Activated naive CD8-positive, alpha-beta T cell treated with anti-CD3 and anti-CD28 coated beads, Interleukin-2, amount 10 ng/mL, durations not matched to agents 7 days and 5 days (primary cell): ENCODE measurements at places on chromosomes 1 and 21.

DNA sequence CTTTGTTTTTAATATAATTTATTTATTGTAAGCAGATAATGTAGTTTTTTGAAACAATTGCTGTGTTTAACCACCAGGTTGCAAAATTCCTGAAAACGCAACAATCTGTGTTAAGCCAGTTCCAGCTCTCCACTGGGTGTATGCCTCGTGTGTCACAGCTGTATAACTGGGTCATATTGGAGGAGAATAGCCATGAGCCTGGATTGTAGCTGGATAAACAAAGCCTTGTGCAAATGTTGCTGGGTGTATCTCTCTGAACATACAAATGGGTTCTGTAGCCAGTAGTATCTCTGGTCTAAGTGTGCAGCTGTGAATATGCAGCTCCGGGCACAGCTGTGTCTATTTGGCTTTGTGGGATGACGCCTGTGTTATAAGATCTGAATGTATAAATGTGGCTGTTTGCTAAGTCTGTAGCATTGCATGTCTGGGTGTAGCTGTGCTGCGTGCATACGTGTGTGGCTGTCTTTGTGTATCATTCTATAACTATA, 2.8 kb downstream of the TCEA3 start:
- DNase-seq = no peak

DNA sequence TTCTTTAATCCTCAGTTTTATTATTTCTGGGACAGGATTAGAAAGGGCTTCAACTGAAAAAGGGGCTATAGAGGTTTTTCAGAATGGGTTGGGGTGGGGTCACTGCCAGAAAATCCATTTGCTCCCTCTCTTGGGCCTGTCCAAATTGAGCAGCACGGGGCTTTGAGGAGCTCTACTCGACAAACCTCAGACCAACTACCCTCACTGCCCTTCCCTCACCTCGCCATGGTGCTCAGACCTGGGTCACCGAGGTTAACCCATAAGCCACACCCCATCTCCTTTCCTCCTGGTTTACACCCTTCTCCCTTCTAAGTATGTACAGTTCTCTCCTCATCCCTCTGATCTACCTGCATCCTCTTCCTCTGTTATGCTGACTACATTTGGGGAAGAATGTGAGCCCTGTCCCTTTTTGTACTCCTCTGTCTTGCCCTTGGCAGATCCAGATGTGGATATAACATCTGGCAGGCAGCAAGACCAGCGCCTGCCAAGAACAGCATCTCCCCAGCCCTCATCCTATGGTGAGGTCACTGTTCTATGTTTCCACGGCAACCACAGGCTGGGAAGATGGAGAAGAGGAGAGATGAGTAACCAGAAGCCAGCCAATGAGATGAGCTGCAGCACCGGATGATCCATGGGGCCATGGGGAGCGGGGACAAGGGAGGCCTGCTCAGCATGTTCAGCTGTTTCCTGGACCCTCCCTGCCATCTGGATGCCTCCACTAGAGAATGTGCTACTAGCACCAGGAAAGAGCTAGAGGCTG, 3.7 kb upstream of the FABP3 start:
- DNase-seq = no peak

DNA sequence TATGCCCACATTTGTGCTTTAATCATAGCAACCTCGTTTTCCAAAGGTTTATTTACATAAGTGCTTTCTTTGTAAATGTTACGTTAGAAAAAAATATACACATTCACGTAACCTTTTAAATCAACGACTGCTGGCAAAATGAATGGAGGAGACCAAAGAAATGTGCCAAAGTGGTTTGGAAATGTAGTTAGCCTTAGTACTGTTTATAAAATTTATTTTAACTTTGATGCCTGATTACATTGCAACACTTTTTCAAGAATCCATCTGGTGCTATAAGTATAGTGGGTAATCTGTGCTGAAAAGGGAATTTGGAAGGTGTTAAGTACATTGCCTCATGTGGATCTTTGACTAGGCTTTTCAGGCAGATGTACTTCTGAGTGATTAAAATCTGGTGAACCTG, 108.9 kb downstream of the IFI44 start:
- no peak for DNase-seq

DNA sequence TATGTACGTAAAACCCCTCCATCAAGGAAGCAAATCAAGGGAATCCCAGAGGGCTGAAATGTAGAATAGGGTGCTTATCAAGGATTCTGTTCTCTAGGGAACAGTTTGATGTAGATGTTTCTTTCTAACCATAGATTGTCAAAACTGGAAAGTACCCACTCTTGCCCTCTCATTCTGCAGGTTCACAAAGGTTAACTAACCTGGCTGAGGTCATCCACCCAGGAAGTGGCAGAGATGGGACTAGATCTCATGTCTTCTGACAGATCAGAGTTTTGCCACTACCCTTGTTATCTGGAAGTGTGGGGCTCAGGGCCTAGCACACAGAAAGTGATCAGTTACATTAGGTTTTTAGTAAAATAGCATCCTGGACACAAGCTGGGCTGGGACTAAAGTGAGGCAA, 47.4 kb downstream of the GFI1 start:
- no peak for DNase-seq

- DNase-seq = no peak
Measured at GRCh38 chr1:97906567-97907241, 14.1 kb downstream of the DPYD start.

DNA sequence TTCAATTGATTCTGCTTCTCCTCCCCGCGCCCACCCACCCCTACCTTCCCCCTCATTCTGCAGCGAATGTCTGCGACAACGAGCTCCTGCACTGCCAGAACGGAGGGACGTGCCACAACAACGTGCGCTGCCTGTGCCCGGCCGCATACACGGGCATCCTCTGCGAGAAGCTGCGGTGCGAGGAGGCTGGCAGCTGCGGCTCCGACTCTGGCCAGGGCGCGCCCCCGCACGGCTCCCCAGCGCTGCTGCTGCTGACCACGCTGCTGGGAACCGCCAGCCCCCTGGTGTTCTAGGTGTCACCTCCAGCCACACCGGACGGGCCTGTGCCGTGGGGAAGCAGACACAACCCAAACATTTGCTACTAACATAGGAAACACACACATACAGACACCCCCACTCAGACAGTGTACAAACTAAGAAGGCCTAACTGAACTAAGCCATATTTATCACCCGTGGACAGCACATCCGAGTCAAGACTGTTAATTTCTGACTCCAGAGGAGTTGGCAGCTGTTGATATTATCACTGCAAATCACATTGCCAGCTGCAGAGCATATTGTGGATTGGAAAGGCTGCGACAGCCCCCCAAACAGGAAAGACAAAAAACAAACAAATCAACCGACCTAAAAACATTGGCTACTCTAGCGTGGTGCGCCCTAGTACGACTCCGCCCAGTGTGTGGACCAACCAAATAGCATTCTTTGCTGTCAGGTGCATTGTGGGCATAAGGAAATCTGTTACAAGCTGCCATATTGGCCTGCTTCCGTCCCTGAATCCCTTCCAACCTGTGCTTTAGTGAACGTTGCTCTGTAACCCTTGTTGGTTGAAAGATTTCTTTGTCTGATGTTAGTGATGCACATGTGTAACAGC, 339.9 kb downstream of the NTNG1 start:
- peak; percentile 31 for DNase-seq

- DNase-seq = no peak
Measured at GRCh38 chr21:41361053-41361785, 608 bp upstream of the MX2 start.

GRCh38 chr21:39029086-39029755, 154.0 kb downstream of the PSMG1 start:
- no peak for DNase-seq

DNA sequence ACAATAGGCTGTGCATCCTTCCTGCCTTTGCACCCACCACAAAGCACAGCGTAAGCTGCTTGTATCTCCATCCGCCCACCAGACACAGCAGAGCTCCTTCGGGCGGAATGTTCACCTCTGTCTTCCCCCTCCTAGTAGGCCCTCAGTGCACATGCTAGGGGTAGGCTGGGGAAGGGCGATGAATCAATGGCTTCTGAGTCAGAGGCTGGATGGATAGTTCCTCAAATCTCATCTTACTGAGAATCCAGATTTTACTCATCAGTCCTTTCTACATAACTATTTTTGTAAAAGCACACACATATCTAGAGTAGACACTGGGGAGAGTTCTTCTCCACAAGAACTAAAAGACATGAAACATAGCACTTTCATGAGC, 73.8 kb downstream of the BCAR3 start:
- DNase-seq = no peak

DNA sequence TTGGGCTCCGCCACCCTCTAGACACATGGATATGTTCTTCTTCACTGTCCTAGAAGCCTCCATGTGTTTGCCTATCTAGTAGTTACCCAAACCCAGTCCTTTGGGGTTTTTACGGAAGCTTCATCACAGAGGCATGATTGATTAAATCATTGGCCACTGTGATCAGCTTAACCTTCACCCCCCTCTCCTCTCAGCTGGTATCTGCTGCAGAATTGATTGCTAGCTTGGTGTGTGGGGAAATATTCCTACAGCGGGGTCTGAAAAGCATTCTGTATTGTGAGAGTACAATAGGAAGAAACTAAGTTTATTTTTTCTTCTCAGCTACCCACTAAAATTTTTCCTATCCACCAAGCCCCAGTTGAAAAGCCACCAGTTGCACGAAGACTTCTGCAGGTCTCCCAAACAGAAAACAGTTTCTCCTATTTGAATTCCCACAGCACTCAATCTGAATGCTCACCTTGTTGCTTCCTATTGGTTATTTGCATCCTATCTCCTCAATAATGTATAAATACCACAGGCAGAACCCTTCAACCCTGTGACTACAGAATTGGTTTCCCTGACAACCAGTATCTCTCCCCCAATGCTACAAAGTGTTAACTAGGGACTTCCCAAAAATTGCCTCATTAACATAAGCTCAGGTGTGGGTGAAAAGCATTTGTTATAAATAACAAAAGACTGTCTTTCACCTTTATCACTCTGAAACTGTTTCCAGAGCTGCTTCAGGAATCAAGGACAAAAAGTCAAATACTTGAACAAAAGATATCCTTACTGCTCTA, 9.3 kb upstream of the VANGL1 start:
- DNase-seq = no peak

DNA sequence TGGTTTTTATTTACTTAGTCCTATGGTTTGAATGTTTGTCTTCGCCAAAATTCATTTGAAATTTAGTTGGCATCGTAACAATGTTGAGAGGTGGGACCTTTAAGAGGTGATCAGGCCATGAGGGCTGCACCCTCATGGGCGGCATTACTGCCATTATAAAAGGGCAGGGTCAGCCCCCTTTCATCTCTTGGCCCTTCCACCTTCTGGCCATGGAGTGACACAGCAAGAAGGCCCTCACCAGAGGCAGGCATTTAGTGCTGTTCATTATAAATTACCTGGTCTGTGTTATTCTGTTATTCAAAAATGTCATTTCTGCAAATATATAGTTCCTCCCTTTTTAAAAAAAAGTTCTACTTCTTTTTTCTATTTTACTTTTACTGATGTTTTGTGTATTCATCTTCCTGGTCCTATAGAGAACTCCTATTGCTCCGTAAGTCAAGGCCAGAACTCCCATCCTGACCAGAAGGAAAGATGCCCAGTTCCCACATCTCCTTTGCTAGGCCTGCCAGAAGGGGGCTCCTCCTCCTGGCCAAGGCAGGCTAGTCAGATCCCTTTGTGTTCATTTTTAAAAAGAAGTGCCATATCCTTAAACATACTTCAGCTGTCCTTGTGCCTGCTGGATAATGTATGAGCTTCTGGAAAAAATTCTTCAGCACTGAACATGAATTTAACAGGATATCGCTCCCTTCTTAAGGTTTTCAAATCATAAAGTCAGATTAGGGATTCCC, 10.0 kb upstream of the LBR start:
- no peak for DNase-seq

DNA sequence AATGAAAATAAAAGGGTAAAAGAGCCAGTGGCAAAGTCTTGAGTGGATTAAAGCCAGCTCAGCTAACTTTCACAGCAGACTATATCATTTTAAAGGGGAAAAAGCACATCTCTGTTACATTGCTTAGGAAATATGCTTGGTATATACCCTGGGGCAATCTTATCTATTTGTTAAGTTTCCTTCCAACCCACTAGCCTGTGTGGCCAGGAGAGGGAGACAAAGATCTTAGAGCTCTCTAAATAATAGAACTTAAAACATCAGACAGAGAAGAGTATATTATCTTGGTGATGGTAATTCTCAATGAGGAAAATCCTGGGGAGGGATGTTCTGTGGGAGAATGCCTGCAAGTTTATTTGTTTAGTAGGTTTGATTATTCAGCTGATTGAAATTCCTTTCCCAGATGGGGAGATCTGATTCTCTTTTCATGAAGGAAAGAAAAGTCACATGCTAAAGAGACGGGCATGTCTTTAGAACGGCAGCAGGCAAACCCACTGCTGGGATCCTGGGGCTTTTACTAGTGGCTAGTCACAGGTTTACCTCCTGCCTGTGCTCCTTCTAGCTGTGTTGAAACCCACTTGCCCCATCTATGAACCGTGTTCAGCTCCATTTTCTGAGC, 3.6 kb downstream of the KCNE2 start:
- DNase-seq = no peak

DNA sequence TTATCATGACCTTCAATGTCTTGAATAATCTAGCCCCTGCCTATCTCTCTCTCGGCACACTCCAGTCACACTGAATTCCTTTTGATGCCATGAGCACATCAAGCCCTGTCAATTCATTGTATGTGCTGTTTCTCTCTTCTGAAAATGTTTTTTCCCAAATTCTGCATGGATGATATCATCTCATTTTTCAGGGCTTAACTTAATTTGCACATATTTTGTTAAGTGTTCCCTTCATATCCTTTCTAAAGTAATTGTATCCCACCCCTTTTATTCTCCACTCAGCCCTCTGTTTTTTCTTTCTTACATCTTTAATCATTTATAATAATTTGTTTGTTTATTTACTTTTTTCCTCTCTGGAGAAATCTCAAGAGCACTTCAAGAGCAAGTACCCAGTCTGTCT, 149.9 kb downstream of the ZNF326 start:
- DNase-seq = no peak

DNA sequence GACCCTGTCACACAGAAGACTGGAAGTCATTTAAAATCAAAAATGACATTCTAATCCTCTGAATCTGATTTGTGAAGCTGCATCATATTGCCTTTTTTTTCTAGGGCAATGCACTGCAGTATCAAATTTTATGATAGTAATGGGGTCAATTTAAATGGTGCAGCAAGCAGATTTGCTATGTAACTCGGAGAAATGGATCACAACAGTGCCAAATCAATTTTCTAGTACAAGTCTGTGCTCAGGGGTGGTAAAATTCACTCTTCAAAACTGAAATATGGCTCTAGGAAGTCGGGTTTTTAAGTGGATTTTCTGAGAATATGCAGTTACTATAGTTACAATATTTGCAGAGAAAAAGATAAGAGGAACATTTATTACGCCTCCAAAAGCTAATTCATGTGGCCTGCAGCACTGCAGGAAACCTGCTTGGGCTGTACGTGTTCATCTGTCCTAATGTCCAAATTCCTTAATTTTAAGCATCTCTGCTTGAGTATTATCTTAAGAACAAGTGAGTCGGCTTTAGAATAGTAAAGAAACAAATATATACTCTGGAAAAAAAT, 31.5 kb downstream of the HLCS start:
- DNase-seq = no peak
